ENCODE measurements at places on chromosomes 16 and 17.

DNA sequence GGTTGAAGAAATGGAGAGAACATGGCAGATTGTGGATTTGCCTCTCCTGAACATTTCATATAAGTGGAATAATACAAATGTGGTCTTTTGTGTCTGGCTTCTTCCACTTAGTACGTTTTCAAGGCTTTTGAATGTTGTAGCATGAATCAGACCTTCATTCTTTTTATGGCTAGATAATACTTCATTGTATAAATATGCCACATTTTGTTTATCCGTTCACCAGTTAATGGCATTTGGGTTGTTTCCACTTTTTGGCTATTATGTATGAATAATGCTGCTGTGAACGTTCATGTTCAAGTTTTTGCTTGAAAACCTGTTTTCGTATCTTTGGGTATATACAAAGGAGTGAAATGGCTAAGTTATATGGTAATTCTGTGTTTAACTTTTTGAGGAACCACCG is 130.4 kb downstream of the TANC2 start:
- no peak for DNase-seq

- no peak for DNase-seq
Measured at GRCh38 chr17:9798008-9798407, 6.6 kb upstream of the DHRS7C start.

GRCh38 chr17:63399856-63400255 is 46.2 kb downstream of the CYB561 start:
- peak; percentile 53 for DNase-seq

DNA sequence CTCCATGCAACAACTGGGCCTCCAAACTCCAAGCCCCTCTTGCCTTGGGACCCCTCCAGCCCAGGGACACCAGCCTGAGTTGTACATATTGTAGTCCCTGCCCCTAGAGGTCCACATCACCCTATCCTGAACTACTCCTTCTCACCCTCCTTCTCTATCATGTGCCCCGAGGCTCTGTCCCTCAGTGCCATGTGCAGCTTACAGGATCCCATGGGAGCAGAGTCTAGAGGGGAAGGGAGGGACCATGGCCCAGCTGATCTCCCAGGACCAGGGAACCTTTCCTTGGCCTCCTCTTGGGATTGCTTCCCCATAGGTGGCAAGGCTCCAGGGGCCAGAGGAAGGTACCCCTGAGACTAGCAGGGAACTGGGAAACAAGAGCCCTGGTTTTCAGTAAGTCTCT is 35.3 kb downstream of the TMEM132E start:
- no peak for DNase-seq

DNA sequence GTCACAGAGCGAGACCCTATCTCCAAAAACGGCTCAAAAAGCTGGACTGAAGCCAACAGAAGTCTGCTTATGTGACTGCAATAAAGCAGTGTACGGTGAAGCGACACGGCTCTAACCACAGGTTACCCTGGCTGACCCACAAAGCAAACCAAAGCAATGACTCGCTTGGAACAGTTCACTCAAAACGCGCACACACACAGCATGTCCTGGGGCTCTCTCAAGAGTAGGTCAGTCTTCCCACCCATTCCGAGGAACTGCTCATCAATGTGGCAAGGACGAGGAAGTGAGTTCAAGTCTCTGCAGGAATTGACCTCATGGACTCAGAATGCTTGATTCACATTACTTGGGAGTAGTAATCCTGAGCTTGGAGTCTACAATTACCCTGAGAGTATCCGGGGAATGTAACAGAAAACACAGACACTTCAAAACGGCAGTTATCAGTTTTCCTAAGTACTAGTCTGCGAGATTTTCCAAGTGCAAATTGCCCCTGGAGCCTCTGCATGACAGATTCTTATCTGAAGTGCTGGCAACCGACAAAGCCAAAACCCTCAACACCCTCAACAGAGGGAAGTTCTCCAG is 25.4 kb downstream of the PELP1 start:
- DNase-seq = peak; percentile 42
